Muscle of arm (tissue), 14 donors: ENCODE measurements at places on chromosomes 13 and 19.

GRCh38 chr19:12791345-12792050 is at the start of gene JUNB:
JUNB (plus strand) TSS chr19:12791486; CDS start chr19:12791772, 286 bp downstream.
- DNase-seq, result peak; percentile 95

DNA sequence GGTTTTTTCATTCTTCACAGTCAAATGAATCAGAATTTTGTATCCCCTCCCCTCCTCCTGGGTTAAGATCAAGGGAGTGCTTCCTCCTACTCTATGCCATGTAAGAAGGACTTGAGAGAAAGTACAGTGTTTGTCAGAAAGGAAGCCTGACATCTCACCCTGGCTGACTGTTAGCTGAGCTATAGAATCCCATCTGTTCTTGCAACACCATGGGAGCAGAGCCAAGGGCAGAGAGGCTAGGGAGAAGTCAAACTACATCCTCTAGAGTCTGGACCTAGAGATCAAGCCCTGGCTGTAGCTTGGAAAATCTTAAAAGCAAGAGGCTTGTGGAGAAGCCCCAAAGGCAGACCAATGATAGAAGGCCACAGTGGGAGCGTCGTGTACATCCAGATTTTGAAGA is 145.9 kb downstream of the OLFM4 start:
- DNase-seq, result no peak

DNA sequence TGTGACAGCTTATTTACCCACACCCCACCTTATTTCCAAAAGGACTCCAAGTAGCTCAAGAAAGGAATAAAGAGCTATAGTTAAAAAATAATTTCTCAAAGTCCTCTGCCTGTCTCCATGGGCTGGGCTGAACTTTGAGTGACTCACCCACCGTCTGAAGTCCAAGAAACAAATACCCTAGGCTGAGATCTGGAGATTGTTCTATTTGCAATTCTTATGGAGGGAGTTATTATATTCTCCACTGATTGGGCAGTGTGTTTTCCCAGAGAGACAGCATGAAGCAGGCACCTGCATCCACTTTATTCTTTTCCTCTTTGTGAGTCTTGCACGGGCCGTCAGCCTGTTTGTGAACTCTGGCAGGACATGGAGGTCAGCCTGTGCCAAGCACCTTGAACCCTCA is 63.2 kb downstream of the SHISA2 start:
- no peak for DNase-seq

DNA sequence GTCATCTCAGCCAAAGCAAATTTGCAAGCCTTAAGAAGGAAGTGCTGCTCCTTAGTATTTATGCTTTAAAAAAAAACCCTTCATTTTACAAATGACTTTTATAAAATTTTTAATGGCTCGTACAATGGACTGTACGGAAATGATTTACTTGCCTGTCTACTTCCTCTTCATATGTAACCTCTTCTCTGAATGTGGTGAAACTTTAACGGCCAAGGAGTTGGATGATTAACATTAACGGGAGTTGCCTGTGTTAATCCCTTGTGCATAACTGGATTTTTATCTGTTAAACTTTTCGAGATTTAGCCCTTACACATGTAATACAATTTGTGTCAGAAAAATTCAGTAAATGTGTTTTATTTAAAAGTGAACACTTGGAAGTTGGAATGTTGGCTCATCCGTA is 429.4 kb downstream of the TBC1D4 start:
- no peak for DNase-seq

GRCh38 chr13:58531614-58532013 is 900.1 kb downstream of the PCDH17 start:
- DNase-seq, result no peak

- no peak for DNase-seq
Observed at GRCh38 chr13:92843549-92843948, 383.1 kb upstream of the GPC6 start.

GRCh38 chr13:99371956-99372355 is 64.8 kb upstream of the GPR183 start:
- DNase-seq, result no peak

DNA sequence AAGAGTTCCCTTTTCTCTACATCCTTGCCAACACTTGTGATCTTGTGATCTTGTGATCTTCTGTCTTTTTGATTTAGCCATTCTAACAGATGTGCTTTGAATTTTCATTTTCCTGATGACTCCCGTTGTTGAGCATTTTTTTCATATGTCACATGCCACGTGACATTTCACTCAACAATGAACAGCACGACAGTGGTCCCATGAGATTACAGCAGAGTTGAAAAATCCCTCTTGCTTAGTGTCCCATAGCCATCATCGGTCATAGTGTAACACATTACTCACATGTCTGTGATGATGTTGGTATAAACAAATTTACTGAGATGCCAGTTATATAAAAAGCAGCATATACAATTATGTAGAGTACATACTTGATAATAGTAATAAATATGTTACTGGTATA is 256.1 kb upstream of the OBI1 start:
- no peak for DNase-seq

- peak; percentile 28 for DNase-seq
Observed at GRCh38 chr13:51495316-51495715, 42.5 kb upstream of the INTS6 start.

DNA sequence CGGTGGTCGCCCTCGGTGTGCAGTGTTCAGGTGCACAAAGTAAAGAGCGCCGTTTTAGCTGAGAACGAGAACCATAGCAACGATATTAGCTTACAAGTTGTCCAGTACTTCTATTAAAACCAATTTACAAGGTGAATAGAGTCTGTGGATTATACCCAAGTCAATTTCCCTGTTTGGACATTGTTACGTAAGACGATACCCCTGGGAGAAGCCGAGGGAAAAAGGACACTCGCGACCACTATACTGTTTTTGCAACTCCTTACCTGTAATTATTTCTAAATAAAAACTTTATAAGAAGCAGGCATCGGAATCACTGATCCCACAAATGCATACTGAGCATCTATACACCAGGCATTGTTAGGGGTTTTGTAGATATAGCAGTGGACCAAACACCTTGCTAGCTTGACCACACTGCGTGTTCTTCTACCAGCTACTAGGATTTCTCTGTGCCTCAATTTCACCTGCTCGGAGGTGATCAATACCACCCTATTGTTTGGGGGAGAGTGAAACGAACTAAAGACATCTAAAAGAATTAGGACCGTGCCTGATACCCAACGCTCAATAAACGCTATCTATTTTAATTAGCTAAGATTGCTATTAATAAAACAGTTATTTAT is 488 bp upstream of the EEF2 start:
- no peak for DNase-seq

DNA sequence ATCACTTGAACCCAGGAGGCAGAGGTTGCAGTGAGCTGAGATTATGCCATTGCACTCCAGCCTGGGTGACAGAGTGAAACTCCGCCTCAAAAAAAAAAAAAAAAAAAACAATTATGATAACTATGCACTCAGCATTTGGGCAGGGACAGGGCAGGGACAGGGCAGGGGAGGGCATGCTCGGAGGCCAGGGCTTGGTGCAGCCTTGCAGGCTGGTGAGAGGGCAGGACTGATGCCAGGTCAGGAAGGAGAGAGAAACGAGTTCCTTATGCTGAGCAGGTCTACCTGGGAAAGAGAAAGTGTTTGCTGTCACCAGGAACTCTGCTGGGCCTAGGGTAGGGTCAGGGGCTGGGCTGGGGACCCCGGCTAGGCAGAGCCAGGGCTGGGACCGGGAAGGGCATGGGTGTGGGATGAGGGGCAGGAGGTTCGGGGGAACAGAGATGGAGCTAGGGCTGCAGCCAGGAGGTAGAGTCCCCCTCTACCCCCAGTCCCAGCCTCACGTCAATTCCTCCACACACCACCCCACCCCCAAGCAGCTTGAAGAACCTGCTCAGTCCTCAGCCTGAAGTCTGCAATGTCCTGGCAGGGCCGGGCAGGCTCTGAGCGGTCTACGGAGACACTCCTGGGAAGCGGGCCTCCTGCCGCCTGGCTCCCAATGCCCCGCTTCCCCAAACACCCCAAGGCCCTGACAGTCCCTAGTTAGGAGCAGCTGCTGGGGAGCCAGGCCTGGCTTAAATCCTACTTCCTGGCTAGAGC is 2.8 kb downstream of the FXYD3 start:
- no peak for DNase-seq

- DNase-seq, result peak; percentile 30
Observed at GRCh38 chr13:99125326-99125915, 75.2 kb upstream of the UBAC2 start.

- DNase-seq, result no peak
Observed at GRCh38 chr13:28045861-28046260, 54.5 kb downstream of the FLT3 start.

- DNase-seq, result no peak
Observed at GRCh38 chr13:99737481-99738245, 233.9 kb downstream of the ZIC5 start.

- no peak for DNase-seq
Observed at GRCh38 chr19:15303105-15303780, 29.1 kb downstream of the BRD4 start.

GRCh38 chr13:109135018-109135417 is 505.6 kb downstream of the MYO16 start:
- no peak for DNase-seq

DNA sequence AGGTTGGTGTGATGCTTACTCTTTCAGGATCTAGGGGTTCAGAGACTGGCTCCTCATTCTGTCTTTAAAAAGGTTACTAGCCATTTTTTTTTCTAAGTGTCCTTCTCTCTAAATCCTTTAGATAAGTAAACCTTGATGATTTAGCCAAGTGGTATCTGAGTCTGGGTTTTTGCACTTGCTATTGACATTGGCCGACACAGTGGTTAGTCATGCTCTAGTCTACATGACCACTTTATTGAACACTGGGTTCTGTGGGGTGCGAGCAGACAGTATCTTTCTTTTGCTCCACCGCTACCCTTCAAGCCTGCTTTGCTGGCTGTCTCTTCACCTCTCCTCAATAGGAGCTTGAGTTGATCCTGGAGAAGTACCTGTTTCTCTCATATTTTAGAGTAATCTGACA is 6.2 kb upstream of the NUP58 start:
- DNase-seq, result no peak

- no peak for DNase-seq
Observed at GRCh38 chr19:7743425-7743841, 3.9 kb downstream of the CD209 start.

- no peak for DNase-seq
Observed at GRCh38 chr19:47232422-47233211, 1.6 kb upstream of the BBC3 start.

- no peak for DNase-seq
Observed at GRCh38 chr13:77595166-77595810, 59.8 kb downstream of the SCEL start.

GRCh38 chr13:65387743-65388347 is 1842.3 kb downstream of the PCDH9 start:
- DNase-seq, result no peak

- no peak for DNase-seq
Observed at GRCh38 chr19:31073485-31074198, 275.6 kb downstream of the TSHZ3 start.

GRCh38 chr19:46639358-46640182 is 3.6 kb upstream of the GNG8 start:
- DNase-seq, result peak; percentile 88

DNA sequence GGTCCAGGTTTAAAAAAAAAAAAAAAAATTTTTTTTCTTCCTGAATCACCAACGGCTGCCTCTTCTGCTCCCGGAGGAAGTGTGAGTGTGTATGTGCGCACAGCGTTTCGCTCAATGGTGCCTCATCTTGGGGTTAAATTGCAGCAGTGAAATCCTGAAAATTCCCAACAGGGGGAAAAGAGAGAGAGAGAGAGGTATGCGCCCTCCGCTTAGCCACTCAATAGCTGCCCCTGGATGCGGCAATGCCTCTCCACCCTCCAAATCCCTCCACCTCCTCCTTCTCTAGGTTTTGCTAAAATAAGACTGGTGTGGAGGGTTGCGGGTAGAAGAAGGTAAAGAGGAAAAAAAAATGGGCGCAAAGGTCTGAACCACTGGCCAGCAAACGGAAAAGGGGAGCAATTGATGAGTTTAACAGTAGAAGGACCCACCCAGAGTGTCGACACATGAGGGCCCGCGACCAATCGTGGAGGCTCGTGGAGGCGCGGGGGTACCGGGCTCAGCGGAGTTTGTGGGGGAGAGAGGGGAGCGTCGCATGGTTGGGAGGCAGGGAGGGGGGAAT is 853 bp upstream of the CACNA1A start:
- no peak for DNase-seq

DNA sequence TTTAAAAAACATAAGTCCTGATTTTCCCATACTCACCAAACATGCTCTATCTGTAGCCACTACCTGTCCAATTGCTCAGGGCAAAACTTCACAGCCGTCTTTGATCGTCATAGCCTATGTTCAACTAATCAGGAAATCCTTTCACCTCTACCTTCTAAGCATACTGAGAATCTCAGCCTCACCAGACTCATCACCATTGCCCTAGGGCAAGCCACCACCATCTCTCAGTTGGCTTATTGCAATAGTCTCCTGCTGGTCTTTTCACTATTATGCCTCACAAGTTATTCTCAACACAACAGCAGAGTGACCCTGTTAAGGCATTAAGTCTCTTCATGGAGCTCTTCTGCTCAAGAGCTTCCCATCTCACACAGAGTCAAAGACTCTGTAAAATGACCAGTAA is 260.4 kb upstream of the MAB21L1 start:
- no peak for DNase-seq

GRCh38 chr13:113114511-113115362 is 7.9 kb upstream of the F10 start:
- DNase-seq, result no peak

- peak; percentile 11 for DNase-seq
Observed at GRCh38 chr13:53201454-53202225, 173.0 kb downstream of the OLFM4 start.

- DNase-seq, result peak; percentile 74
Observed at GRCh38 chr13:29532116-29532515, 63.4 kb downstream of the SLC7A1 start.
